ENCODE measurements at places on chromosomes 5 and 9. TPM values are rescaled to one million over a fixed set of nuclear protein-coding genes. Genes with fewer than 3 reads are reported as not detected.

The RLN2 gene
- 1.9 TPM for total RNA-seq

The IFNA13 gene
- total RNA-seq = not detected

DNA sequence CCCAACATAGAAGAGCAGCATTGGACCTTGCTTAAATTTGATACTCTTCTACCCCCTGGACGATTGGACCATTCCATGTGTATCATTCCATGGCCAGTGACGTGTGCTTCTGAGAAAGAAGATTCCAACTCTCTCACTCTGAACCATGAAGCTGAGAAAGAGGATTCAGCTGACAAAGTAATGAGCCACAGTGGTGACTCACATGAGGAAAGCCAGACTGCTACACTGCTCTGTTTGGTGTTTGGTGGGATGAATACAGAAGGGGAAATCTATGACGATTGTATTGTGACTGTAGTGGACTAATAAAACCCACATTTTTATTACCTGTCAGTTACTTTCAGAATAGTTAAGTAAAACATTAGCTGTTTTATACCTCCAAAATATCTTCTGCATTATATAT lies 7.5 kb downstream of the HSPA5 start:
- no peak for DNase-seq

DNA sequence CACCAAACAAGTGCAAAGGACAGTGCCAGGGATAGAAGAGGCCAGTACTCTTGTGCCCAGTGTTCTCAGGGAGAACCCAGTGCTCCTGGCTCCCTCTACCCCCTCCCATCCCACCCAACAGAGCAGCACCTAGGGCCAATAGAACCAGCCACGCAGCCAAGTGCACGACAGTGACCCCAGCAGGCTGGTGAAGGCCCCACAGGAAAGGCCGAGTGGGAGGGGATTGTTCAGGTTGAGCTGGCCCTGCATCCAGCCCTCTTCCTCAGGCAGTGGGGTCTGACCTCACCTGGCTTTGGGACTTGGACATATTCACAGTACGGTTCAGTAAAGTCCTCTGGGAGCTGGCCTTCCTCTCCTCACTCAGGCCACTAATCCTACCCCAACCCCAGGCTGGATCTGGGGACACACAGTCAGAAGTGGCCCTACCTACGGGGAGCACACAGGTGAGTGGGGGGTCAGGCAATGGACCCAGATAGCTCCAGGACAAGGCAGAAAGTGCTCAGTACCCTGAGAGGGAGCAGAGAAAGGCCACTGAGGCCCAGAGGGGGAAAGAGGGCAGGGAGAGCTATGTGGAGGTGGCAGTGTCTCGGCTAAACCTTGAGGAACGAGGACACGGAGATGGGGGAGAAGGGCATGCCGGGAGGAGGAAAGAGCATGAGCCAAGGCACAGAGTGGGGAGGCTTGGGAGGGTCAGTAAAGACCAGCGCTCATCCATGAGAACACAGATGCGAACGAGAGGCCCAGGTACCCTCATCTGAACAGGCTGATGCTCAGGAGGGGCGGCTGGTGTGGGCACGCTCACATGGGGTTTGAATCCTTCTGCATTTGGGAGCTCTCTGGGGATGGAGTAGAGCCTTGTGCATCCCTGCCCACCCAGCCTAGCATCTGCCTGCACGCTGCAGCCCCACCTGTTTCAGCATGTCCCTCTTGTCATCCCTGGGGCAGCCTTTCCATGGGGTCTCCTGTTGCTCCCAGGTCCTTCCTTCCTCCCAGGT lies 25.6 kb downstream of the POLR1E start:
- no peak for DNase-seq

The PRRT1B gene
- not detected for total RNA-seq
